ENCODE measurements at places on chromosomes 13 and 19. TPM values are rescaled to one million over a fixed set of nuclear protein-coding genes. Genes with fewer than 3 reads are reported as not detected.

DNA sequence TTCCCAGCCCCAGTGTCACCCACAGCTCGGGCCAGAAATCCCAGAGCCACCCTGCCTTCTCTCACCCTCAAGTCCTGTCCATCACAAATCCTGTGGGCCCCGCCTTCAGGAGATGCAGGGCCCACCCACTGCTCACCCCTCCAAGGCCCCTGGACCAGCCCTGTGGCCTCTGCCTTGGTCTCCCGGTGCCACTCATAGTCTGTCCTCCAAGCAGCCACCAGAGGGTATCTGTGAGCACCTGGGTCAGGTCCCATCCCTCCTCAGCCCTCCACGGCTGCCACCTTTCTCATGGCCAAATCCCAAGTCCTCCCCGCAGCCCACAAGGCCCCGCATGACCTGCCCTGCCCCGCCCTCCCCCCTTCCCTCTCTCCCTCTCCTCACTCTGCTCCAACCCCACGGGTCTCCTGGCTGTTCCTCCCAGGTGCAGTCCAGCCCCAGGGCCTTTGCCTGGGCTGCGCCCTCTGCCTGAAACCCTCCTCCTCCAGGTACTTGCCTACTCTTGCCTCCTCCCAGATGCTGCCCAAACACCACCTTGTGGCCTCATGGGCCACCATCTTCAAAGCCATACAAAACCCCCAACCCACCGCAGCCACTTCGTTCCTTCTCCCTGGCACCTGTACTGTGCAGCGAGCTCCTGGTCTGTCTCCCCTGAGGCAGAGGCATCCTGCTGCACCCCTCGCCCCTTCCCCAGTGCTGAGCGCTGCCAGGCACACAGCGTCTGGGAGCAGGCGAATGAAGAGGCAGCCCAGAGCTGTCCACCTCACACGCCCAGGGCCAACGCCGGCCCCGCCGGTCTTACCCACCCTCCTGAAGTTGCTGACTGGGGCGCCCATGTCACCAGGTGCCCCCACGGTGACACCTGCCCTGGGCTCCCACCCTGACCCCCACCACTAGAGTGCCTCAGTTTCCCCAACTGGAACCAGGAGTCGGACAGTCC lies 13.2 kb upstream of the UQCR11 start:
- ATAC-seq, result peak; percentile 63

DNA sequence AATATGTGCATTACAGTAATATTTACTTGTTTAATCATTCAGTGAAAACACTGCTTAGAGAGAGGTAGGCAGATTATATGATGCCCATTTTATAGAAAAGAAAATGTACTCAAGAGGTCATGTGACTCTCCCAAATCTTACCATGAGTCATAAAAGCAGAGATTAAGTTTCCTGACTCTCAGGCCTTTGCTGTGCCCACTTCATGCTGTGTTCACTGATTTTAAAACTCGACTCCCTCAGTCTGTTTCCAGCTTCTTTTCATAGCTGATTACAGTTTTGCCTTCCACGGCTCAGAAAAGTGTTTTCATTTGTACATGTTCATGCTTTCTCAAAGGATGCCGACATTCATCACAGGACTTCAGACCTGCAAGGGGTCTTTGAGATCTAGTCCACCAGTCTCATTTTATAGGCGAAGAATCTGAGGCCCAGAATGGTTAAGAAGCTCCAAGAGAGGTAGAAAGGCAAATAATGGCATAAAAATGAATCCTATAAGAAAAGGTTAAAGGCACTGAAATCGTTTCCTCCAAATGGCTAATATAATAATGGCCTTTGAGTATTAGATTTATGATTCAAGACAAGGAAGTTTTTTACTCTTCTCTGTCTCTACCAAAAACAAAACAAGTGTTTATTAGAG lies 9.0 kb upstream of the IPO5 start:
- ATAC-seq, result no peak

DNA sequence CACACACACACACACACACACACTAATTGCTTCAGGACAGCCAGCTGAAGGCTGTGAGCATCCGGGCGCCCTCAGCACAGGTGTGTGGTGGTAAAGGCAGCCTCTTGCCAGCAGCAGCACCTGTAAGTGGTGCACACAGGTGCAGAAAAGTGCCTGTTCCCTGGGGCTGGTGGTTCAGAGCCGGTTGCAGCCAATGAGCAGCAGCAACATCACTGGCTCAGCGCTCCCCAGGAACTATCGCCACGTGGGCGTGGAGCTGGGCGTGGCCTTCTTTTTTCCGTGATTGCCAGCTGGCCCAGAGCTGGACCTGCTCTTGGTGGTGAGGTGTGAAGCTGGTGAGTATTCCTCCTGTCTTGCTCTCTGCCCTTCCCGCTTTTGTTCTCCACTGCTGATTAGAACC lies at the start of gene NLRP5:
Gene NLRP5, plus strand, starts transcription at position 289 of the 400 bp plus-strand sequence.
- no peak for ATAC-seq

DNA sequence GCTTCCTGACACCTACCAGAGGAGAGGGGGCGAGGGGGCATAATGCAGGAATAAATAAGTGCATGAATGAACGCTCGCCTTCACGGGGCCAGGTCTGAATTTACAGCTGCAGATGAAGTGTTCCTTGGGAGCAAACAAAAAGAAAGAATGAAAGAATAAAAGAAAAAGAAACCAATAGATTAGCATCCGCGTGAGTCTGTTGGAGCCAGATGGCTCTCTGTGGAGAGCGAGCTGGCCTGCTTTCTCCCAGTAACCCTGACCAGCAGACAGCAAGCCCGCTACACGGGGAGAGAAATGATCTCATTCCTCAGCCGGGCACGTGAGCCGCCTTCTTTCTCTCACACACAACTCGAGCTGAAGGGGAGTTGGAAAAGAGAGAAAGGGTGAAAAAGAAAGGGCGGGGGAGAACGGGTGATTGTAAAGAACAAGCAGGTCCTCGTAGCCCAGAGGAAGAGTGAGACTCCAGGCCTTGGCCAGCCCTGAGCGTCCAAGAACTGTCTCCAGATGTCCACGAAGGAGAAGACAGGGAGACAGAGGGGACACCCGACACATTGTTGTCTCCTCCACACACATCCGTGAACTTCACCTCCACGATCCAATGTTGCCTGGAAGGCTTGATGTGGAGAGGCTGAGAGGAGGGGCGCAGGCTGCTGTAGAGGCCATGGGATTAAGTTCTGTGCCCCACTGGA lies 81.4 kb downstream of the RNASEH2B start:
- ATAC-seq, result no peak

DNA sequence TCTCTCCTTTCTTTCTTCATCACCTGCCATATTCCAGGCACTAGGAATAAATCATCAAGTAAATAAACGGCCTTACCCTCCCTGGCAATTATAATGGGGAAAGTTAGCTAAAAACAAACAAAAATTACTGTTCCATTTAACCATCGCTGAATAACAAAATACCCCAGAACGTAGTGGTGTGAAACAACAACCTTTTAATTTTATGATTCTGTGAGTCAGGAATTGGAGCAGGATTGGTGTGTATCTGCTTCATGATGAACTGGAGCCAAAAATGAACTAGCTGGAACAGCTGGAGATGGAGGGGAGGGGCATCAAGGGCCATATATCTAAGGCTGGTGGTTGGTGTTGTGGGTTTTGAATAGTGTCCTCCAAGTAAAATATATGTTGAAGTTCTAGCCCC lies 3.7 kb upstream of the CADM4 start:
- no peak for ATAC-seq

DNA sequence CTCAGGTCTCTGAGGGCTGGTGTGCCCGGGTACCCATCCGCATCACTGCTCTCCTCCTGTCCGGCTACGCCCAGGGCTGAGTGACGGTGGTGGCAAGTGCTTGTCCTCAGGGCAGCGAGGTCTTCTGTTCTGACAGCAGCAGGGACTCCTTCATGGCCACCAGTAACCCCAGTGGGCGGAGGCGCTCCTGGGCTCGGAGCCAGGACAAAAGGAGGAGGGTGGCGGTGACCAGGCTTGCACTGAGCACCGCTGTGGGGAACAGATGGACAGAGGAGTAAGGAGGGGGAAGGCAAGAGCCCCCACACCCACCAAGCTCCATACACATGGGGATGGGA lies 5.8 kb downstream of the CD320 start:
- ATAC-seq, result no peak

GRCh38 chr13:37490176-37490779 lies 108.3 kb downstream of the POSTN start:
- ATAC-seq, result no peak

DNA sequence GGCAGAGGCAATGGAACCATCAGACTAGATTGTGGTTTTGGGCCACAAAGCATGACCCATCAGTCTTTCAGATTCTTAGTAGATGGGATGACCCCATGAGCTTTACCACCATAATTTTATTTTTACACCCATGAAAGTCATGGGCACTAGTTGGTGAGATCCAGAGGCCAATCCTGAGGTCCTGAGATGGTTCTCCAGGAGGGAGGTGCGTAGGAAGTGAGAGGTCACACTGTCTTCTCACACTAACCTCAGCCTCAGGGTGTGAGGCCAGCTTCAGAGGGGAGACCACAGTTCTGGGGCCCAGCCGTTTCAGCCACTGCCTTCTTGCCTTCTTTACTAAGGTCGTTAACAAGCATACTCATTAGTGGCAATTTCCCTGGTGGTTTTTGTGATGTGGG lies 106.4 kb downstream of the AKAP11 start:
- peak; percentile 51 for ATAC-seq

DNA sequence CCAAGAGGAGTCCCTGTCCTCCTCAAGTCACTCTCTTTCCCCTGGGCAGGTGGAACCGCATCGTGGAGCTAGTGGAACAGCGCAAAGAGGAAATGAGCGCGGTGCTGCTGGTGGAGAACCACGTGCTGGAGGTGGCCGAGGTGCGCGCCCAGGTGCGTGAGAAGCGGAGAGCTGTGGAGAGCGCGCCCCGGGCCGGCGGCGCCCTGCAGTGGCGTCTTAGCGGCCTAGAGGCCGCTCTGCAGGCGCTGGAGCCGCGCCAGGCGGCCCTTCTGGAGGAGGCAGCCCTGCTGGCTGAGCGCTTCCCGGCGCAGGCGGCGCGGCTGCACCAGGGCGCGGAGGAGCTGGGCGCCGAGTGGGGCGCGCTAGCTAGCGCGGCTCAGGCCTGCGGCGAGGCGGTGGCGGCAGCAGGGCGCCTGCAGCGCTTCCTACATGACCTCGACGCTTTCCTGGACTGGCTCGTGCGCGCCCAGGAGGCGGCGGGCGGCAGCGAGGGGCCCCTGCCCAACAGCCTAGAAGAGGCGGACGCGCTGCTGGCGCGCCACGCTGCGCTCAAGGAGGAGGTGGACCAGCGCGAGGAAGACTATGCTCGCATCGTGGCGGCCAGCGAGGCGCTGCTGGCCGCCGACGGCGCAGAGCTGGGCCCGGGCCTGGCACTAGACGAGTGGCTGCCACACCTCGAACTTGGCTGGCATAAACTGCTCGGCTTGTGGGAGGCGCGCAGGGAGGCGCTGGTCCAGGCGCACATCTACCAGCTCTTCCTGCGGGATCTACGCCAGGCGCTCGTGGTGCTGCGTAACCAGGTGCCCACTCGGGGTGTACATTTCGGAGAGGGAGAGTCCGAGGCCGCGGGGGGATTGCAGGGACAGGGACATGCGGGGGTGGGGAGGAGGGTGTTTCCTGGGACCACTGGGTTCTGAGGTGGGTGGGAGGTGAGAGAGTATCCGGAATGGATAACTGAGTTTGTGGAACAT lies 52.8 kb downstream of the SPTBN4 start:
- ATAC-seq, result peak; percentile 12

GRCh38 chr13:37177125-37177524 lies 71.7 kb upstream of the CSNK1A1L start:
- no peak for ATAC-seq

DNA sequence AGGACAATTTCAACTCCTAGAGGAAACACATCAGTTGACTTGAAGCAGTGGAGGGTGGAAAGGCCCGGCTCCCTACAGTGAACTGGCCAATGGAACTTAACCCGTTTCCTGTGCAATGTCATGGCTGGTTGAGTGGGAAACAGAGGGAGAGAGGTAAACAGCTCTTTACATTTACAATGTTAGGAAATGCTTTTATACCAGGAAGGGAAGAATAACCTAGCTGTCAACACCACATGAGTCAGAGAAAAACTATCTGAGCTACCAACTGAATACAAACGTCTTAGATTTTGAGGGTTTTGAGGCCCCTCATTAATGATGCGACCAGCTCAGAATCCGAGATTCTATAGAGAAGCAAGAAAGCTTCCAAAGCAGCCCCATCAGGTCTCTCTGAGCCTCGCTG lies 36.7 kb downstream of the CARD8 start:
- ATAC-seq, result no peak

DNA sequence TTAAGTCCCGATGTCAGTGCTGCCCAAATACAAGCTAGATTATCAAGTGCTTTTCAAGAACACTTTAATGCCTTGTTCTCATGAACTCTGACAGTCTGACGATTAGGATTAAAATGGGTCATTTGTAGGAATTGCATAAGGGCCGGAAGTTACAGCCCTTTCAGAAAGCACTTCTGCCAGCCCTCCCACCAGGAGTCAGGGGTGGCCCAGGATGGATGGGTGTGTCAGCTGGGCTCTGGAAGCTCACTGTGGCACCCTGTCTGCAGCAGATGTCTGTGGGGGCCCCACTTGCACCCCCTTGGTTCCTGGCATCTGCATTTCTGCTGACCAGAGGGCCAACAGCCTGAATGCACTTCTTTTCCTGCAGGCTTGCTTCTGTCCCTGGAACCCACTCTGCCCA lies 712.7 kb downstream of the UQCRFS1 start:
- ATAC-seq, result no peak

DNA sequence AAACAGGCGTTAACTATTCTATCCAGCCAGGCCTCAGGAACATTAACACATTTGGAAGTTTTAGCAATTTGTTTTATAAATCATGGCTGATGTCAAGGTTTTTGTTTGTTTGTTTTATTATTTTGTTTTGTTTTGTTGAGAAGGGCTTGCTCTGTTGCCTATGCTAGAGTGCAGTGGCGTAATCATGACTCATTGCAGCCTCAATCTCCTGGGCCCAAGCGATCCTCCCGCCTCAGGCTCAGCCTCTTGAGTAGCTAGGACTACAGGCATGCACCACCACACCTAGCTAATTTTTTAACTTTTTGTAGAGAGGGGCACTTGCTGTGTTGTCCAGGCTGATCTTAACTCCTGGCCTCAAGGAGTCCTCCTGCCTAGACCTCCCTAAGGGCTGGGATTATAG lies 28.3 kb downstream of the NUP58 start:
- ATAC-seq, result no peak

DNA sequence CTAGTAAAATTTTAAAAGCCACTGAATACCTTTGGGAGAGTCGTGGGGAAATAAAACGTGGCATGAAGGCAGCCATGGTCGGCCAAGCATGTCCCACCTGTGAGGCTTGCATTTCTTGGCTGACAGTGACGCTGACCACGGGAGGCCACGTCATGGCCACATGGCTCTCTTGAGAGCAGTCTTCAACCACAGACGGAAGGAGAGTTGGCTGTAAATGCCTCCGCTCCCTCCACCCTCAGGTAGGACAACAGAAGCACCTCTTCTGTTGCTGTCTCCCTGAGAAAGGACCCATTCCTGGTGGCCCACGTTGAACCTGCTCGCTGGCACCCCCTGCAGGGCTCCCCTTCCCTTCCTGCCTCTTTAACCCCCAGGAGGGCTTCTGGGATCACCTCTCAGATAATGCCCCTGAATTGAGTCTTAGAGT lies 10.6 kb upstream of the LRRC25 start:
- peak; percentile 41 for ATAC-seq

The LIM2 gene
- not detected for total RNA-seq

The ELSPBP1 gene
- total RNA-seq, result not detected

The MADCAM1 gene
- not detected for total RNA-seq

The ZNF100 gene
- 19.1 TPM for total RNA-seq

The THSD8 gene
- 25.5 TPM for total RNA-seq
